ENCODE measurements at places on chromosomes 12 and 14. TPM values are rescaled to one million over a fixed set of nuclear protein-coding genes. Genes with fewer than 3 reads are reported as not detected.

DNA sequence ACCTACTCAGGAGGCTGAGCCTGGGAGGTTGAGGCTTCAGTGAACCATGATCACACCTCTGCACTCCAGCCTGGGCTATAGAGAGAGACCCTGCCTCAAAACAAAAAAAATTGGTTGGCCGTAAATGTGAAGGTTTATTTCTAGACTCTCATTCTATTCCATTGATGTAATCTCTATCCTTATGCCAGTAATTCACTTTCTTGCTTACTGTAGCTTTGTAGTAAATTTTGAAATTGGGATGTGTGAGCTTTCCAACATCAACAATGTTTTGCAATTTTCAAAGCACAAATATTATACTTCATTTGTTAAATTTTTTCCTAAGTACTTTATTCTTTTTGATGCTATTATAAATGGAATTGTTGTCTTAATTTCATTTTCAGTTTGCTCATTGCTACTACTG lies 24.6 kb downstream of the LIN52 start:
- no peak overlapping the region for H3K27ac ChIP-seq
- H3K27me3 ChIP-seq, result no peaks in the 10 kb centered on the region
- DNase-seq, result no peak
- no peak overlapping the region for H3K4me3 ChIP-seq

DNA sequence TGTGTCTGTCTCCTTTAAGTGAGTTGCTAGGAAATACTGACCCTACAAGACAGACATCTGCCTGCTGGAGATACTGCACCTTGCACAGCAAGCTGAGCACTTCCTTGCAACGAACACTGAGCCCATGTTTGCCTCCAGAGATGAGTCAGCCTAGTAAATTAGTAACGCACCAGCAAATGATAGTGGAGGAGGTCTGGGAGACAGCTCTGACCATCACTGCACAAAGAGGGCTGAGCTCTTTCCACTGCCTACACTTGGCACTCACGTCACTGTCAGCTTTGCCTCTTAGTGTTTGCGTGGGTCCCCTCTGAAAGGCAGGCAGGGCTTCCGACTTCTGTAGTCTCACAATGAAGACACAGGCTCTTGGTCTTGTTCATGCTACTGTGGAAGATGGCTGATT lies 109.0 kb downstream of the APAF1 start:
- DNase-seq, result no peak
- H3K27me3 ChIP-seq, result no peaks in the 10 kb centered on the region
- no peak overlapping the region for H3K4me3 ChIP-seq

DNA sequence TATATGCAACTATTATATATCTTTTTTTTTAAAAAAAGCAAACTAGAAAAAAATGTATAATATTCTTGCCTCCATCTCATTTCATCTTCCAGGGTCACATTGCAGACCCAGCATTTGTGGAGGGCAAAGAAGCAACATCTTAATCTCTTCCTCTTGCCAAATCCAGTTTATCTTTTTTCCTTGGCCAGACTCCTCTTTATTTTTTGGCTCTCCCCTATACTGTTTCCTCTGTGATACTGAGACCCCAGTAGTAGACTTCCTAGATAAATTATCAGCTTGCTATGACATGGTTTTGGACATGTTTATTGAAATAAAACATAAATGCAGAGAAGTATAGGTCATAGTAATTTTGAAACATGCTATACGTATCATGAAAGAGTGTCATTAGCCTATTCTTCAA lies 303.8 kb upstream of the DDHD1 start:
- H3K4me3 ChIP-seq, result no peak overlapping the region
- H3K27ac ChIP-seq, result no peak overlapping the region
- DNase-seq, result no peak
- no peaks in the 10 kb centered on the region for H3K27me3 ChIP-seq

The KHNYN gene
- 33.2 TPM for total RNA-seq

Data from WTC11 (cell line).